Left renal pelvis (tissue), 4 donors: ENCODE measurements at places on chromosomes 4 and X.

- no peak for DNase-seq
Measured at GRCh38 chr4:142347241-142347640, 498.9 kb downstream of the INPP4B start.

GRCh38 chr4:139559687-139560086 lies 3.7 kb upstream of the SETD7 start:
- no peak for DNase-seq

DNA sequence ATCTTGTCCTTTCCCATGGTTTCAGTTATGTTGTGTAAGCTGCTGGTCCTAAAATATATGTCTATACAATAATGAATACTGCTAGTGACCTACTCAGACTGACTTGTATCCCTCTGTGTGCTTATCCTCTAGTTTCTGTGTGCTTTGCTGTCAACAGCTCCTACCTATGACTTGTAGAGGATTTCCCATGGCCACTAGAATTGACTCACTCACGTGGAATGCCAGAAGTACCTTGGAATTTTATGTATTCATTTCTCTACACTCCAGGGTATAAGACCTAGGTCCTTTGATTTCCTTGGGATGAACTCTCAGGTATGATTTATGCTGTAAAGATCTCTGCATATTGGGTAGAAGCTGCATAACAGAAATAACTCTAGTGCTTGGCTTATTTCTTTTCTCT lies 279.9 kb upstream of the SLIT2 start:
- no peak for DNase-seq

GRCh38 chr4:113114884-113115283 lies 65.4 kb downstream of the ANK2 start:
- no peak for DNase-seq

DNA sequence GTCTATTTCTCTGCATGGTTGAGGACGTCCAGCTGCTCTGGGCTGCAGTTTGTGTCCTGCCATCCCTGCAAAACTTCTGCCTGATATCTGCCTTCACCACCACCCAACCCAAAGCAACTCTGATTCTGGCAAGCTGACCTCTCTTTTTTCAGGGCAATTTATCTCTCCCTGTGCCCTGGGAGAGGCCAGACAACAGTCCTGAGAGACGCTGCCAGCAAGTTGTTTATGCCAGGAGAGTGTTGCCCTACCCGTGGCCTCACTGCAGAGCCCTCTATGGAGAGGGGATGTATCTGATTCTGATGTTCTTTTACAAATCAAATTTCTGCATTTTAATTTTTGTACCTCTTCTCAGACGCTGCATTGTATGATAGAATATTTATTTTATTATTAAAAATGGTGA lies 36.6 kb upstream of the BRWD3 start:
- no peak for DNase-seq

DNA sequence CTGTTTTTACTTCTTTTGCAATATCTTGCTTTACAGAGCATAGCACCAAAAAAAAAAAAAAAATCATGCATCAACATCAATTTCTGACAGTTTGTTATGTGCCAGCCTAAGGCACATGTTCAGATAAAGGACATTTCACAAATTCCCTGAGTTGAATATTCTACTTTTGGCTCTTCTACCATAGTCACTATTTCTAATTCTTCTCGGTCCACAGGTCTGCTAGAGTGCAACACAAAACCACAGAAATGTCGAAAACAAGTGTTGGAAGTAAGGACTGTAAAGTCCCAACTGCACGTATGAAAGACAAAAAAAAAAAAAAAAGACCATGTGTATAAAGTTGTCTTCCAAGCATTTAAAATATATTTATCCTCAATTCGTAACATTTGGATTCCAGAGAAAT lies 494.2 kb upstream of the INTU start:
- DNase-seq: no peak

DNA sequence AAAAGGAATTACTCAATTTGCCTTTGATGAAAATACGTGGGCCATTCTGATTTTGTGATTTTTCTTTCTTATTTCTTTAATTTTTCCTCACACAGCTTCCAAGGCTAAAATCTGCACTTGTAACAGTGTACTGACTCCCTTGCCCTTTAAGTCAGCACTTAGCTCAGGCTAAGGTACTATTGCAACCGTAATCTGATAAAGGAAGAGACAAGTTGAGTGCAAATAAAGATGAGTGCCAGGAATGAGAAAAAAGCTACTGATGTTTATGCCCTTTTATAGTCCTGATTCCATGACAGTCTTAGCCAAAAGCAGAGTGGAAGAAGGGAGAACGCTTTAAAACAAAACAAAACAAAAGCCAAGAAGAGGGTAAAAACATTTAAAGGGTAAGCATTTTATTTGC lies 6.0 kb downstream of the DMD start:
- no peak for DNase-seq

GRCh38 chr4:17168571-17168970 lies 270.1 kb upstream of the LDB2 start:
- DNase-seq: peak; percentile 29

DNA sequence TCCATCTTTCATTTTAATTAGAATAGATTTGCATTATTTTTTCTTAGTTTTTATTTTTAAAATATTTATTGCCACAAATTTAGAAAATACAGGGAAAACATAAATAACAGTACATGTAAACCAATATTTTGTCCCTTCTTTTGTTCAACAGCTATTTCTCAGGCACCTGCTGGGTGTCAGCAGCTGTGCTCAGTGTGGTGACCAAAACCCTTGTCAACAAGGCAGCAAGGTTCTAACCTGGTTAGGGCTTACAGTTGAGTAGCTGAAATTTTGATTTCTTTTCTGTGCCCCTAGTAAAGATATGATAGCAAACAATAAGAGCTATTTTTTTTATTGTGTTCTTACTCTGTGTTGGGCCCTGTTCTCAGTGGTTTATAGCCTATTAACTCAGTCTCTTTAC lies 128.1 kb downstream of the PTTG2 start:
- DNase-seq: no peak

DNA sequence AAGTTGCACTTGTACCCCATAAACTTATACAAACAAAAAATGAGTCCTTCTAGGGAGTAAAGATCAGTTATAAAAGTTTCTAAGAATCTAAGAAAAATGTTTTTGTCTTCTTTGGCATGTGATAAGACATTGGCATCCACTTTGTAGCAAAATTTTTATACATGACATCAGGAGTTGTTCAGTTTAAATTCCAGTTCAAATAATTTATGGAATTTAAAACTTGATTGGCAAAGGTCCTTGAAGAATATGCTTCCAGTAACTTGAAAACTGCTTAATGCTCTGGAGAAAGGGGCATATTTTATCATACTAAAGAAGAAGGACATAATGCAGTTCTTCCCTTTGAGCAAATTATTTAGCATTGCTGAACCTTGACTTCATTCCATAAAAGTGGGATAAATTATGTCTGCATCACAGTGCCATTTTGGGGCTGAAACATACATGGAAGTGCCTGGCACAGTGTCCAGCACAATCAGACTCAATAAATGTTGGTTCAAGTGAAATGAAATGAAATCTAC lies 163.3 kb upstream of the IL15 start:
- no peak for DNase-seq

DNA sequence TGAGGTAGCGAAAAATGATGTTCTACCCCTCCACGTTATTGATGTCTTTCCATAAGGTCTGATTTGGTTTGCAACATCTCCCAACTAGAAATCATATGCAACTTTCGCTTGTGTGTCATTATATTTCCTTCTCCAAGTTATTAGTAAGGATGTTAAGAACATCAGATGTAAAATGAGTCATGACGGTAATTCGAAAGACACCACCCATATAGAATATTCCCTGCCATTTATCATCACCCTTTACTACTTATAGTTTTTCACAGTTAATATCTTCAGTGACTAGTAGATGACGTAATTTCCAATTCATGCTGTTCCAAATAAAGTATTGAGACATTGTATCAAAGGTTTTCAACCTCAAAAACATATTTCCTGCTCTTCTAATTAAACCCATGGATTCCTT lies 146.7 kb upstream of the MAP3K15 start:
- no peak for DNase-seq

- DNase-seq: no peak
Measured at GRCh38 chrX:110180928-110181310, 137.0 kb downstream of the AMMECR1 start.

DNA sequence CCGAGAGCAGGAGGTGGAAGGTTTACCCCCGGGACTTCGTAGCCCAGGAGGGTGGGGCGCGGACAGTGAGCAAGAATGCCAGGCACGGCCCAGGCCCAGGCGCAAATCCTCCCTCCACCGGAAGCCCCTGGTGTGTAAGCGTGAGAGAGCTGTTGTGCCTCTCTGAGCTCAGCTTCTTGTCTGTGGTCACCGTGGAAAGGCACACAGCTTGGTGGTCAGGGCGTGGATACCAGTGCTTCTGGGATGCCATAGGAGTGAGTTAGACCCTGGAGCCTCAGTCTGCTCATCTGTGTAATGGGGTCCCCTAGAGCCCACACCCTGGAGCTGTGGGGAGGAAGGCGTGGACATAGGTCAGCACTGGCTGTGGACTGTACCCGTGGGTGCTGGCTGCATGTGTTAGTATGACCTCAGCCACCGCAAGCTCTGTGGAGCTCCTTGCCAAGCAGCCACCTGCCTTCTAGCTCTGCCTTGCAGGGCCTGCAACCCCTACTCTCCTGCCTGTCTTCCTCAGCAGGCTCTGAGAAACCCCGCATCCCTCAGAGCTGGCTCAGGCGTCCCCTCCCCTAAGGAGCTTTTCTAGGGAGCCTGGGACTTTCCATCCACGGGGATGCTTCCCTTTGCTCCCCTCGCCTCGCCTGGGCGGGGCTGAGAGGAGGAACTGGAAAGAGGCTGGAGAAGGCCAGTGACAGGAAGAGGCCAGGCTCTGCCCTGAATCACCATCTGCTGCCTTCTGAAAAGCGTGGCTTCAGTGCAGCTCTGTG lies 28.0 kb upstream of the AFAP1 start:
- DNase-seq: no peak

DNA sequence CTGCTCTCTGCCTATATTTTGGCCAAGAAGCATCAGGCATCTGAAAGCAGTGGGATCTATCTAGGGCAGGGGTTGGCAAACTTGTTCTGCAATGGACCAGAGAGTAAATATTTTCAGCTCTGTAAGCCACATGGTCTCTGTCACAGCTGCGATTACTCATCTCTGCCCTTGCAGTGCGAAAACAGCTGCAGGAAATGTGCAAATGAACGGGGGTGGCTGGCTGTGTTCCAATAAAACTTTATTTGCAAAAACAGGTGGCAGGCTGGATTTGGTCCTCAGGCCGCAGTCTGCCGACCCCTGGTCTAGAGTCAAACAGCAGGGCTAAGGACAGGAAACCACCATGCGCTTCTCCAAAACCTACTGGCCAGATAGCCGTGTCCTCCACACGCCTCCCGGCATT lies 48.6 kb downstream of the ACOX3 start:
- DNase-seq: no peak

DNA sequence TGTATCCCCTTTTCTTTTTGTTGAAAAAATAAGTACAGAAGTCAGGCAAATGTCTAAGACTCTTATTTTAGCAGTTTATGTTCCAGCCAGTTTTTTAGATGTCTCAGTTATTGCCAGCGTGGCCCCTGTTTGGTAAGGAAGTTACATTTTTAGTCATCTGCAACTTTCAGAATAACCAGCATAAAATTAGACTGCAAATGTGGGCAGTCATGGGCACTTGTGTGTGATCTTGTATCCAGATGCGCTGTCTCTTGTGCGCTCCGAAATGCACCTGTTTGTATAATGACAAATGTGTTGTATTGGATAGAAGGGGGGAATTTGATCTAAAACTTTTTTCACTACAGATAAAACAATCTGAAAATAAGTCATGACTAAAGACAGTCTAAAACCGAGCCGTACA lies 44.3 kb upstream of the CLCN4 start:
- DNase-seq: no peak
